Panc1 (cell line): ENCODE measurements at places on chromosomes 11 and 22. TPM values are rescaled to one million over a fixed set of nuclear protein-coding genes. Genes with fewer than 3 reads are reported as not detected.
A peak's percentile ranks its signal among the peaks of the same experiment; 100 is the strongest.

- DNase-seq: no peak
- H3K27me3 ChIP-seq: no peaks in the 10 kb centered on the region
- no peak overlapping the region for H3K4me3 ChIP-seq
- H3K36me3 ChIP-seq: no peaks in the 10 kb centered on the region
- H3K4me1 ChIP-seq: no peaks in the 10 kb centered on the region
Measured at GRCh38 chr11:61069427-61069826, 32.9 kb upstream of the CD5 start.

DNA sequence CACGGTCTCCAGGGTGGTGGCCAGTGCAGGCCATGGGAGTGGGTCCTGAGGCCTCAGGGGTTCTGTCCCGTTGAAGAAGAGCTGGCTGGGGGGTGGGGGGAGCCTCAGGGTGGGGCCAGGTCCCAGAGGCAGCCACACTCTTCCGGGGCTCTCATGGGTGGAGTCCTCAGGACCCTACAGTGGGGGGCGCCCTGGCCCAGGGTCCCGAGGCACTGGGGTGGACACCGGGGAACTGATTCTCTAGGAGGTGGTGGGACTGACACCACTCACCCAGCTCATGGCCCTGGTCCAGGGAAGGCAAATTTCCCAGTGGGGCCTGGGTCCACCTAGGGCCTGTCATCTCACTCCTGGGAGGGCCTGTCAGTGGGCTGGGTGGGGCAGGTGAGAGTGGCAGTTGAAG, 12.8 kb downstream of the GGT5 start:
- no peak overlapping the region for H3K27ac ChIP-seq
- no peaks in the 10 kb centered on the region for H3K36me3 ChIP-seq
- H3K4me1 ChIP-seq: no peaks in the 10 kb centered on the region

DNA sequence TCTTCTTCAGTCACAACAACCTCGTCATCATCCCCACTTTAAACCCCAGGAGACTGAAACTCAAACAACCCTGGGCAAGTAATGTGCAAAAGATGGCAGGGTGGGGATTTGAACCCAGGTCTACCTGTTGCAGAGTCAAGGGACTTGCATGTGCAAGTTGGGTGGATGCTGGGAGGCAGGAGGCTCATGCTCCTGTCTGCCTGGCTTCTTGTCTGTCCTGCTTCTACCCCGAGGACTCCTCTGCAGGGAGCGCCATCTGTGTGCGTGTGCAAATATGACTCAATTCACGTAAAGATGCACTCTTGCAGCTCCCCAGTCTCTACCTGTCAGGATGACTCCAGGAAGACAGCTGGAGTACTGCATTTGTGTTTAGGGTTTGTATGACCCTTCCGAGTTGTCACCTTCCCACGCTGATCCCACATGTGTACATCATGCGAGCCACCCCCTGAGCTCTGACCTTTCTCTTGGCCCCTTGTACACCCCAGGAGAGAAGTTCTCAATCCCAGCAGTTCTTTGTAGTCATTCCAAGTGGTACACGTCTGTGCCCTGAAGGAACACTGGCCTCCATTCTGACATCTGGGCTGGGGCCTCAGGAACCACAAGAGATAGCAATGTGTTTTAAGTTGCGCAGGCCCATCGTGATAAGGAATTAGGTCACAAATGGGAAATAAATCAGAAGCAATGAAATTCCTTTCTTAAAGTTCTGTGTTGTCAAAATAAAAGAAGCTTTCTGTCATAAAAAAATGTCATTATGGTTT, 95.7 kb downstream of the CWC15 start:
- peaks cover 28% of the 10 kb centered on the region for H3K4me1 ChIP-seq
- no peak overlapping the region for H3K4me3 ChIP-seq
- H3K36me3 ChIP-seq: no peaks in the 10 kb centered on the region
- peak overlapping the region; percentile 68; the same call in 1 of the 2 replicates for H3K27ac ChIP-seq

ACRV1 gene
- total RNA-seq: 0.26 TPM

GRCh38 chr11:72939031-72939430, 124.8 kb downstream of the ATG16L2 start:
- no peak overlapping the region for H3K4me3 ChIP-seq
- H3K27me3 ChIP-seq: no peaks in the 10 kb centered on the region
- no peaks in the 10 kb centered on the region for H3K4me1 ChIP-seq
- no peak overlapping the region for H3K27ac ChIP-seq
- H3K36me3 ChIP-seq: no peaks in the 10 kb centered on the region

DNA sequence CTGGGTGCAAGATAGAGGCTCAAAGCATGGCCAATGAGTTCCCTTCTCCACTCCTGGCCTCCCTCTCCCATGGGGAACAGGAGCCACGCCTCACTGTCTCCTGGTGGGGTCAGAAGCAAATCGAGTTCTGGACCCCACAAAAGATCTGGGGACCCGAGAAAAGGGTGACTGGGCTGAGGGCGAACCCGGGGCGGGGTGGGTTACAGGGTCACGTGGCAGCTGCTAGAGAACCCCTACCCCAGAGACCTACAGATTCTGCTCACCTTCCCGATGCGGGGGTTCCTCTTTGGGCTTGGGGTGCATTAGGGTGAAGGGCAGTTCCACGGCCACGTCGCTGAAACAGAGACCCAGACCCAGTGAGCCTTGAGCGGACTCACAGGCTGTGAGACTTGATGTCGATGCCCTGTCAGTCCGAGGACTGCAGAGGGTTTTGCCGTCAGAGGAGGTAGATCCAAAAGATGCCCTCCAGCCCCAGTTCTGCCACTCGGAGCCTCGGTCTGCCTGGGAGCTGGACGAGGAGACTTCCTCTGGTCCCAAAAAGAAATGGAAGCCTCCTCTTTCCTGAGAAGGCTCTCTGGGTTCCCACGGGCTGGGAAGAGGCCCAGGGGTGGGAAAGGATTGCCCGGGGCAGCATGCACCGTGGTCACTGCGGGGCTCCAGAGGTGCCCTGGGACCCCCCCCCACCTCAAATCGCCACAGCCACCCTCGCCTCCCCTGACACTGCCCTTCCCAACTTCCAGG, 28.2 kb downstream of the TPBGL start:
- H3K36me3 ChIP-seq: peaks cover 6% of the 10 kb centered on the region; the same call in 1 of the 2 replicates
- peaks cover 8% of the 10 kb centered on the region for H3K4me1 ChIP-seq
- H3K27me3 ChIP-seq: no peaks in the 10 kb centered on the region

TSSK2 gene
- not detected for total RNA-seq

OR52B2 gene
- not detected for total RNA-seq

DNA sequence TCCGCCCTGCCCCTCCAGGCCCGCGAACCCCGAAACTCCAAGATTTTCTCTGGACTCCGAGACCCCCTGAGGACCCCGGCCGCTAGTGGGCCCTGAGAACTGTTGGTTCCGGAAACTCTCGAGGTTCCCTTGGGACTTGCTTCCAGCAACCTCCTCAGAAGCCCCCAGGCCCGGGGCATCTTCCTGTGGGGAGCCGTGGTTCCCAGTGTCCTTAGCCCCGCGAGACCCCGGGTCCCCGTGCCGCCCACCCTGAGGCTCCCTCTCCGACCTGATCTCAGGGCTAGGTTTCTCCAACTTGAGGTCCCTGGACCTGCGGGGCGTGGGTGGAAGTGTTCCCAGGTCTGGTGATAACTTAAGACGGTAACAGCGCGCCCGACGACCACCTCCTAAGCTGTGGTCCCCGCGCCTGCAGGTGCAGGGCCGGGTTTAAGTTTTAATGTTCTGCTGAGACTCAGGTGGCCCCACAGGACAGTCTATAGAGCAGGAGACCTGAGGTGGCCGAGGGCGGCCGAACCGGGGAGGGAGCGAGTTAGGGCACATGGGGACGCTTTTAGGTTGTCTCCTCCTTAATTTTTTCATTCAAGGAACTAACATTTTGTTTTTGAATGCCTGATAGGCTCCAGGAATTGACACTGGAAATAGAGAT, 720 bp downstream of the FAM118A start:
- peaks cover 2% of the 10 kb centered on the region; the same call in 1 of the 2 replicates for H3K36me3 ChIP-seq
- no peak for DNase-seq
- peak overlapping the region; percentile 72 for H3K4me3 ChIP-seq
- peak overlapping the region; percentile 72 for H3K27ac ChIP-seq
- no peaks in the 10 kb centered on the region for H3K27me3 ChIP-seq

DNA sequence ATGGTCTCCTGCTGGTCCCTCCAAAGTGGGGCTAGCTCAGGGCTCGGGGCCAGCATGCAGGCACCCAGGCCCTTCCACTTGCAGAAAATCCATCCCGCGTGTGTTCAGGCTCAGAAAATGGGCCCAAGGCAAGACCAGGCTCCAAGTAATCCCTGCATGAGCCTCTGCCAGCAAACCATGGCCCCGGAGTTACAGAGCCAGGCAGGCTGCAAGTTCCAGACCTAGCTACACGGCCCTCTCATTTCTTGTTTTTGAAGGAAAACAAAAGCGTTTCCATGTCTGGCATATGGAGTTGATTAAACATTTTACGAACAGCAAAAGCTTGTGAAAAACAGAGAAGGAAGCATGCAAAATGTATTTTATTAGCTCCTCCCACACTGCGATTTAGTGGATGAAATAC, 29.7 kb downstream of the KIAA0930 start:
- no peak overlapping the region for H3K4me3 ChIP-seq
- no peak overlapping the region for H3K27ac ChIP-seq
- no peaks in the 10 kb centered on the region for H3K36me3 ChIP-seq

- no peaks in the 10 kb centered on the region for H3K27me3 ChIP-seq
- peak overlapping the region; percentile 67 for H3K4me3 ChIP-seq
- no peak for DNase-seq
- H3K36me3 ChIP-seq: no peaks in the 10 kb centered on the region; the same call in 1 of the 2 replicates
- H3K27ac ChIP-seq: peak overlapping the region; percentile 91
Measured at GRCh38 chr11:61392981-61393595, 701 bp downstream of the TMEM216 start.

GRCh38 chr22:26660961-26661578, 3.7 kb downstream of the MIAT start:
- no peak overlapping the region for H3K27ac ChIP-seq
- H3K4me3 ChIP-seq: no peak overlapping the region
- no peaks in the 10 kb centered on the region for H3K36me3 ChIP-seq
- peaks cover 4% of the 10 kb centered on the region for H3K4me1 ChIP-seq
- DNase-seq: no peak

GRCh38 chr22:48693377-48694135, 1134.1 kb downstream of the BRD1 start:
- no peak overlapping the region for H3K4me3 ChIP-seq
- no peak overlapping the region for H3K27ac ChIP-seq
- no peaks in the 10 kb centered on the region for H3K36me3 ChIP-seq
- H3K27me3 ChIP-seq: no peaks in the 10 kb centered on the region

POU2AF1 gene
- 0.18 TPM for total RNA-seq

ANO1 gene
- total RNA-seq: 2.3 TPM

GRCh38 chr11:44831605-44832394, 105.0 kb downstream of the TSPAN18 start:
- no peak for DNase-seq
- H3K36me3 ChIP-seq: no peaks in the 10 kb centered on the region
- no peaks in the 10 kb centered on the region for H3K4me1 ChIP-seq
- H3K4me3 ChIP-seq: no peak overlapping the region

DNA sequence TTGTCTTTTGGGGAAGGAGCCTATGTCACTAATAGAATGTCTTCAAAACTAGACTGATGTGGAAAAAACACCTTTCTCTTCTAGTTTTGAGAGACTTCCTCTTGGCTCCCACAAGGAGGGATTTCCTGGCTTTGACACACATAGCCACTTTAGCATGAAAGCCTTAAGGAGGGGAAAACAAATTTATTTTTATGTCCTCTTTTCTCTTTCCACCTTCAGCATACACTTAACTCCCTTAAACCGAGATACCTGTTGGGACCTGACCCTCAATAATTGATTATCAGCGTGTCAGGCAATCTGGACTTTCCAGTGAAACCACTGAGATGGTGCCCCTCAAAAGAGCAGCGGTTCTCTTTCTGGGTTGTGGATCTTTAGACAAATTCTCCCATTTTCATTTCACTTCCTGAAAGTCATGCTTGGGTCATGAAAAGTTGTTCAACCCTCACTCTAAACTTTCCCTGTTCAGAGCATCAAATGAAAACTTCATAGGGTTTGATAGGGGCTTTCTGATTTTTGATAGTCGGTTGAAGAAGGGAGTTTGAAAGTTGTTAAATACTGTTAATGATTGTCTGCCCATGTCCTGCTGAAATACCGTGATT, 9.1 kb downstream of the EFCAB6 start:
- H3K4me1 ChIP-seq: no peaks in the 10 kb centered on the region
- no peak overlapping the region for H3K27ac ChIP-seq
- H3K27me3 ChIP-seq: peaks cover 3% of the 10 kb centered on the region; the same call in 1 of the 2 replicates

DNA sequence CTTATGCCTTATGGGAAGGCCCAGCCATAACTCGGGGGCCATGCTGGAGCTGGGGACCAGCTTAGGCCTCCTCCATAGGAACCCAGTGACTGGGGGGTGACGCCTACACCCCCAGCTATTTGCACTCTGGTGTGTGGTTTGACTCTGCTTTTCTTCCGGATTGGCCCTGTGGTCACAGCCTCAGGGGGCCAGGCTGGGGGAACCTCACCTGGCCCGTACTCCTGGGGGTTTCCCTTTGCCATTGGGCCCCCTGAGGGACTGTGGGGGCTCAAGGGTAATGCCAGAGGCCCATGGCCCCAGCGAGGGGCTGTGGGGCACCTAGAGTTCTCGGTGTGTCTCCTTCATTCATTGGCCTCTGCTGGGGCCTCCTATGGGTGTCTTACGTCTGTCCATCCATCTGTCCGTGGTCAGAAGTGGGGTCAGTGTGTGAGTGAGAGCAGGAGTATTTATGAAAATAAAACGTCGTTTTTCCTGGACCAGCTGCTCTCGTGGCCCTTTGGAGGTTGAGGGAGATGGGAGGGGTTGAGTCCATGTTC, 6.3 kb upstream of the SH3BP1 start:
- no peak overlapping the region for H3K27ac ChIP-seq
- H3K4me1 ChIP-seq: peaks cover 19% of the 10 kb centered on the region
- DNase-seq: no peak
- no peak overlapping the region for H3K4me3 ChIP-seq
- no peaks in the 10 kb centered on the region for H3K36me3 ChIP-seq

- DNase-seq: no peak
- H3K36me3 ChIP-seq: no peaks in the 10 kb centered on the region
- H3K4me1 ChIP-seq: no peaks in the 10 kb centered on the region
- H3K27me3 ChIP-seq: peaks cover 13% of the 10 kb centered on the region
Measured at GRCh38 chr22:22888571-22889353, 1.1 kb downstream of the IGLL5 start.

GRCh38 chr11:18408558-18409291, 3.4 kb upstream of the LDHC start:
- H3K27me3 ChIP-seq: no peaks in the 10 kb centered on the region
- no peak for DNase-seq
- H3K4me1 ChIP-seq: peaks cover 5% of the 10 kb centered on the region
- peaks cover 20% of the 10 kb centered on the region for H3K36me3 ChIP-seq
